ENCODE measurements at places on chromosomes 2 and 18.

- DNase-seq = no peak
Observed at GRCh38 chr2:146978577-146979555, 866.0 kb upstream of the ACVR2A start.

GRCh38 chr2:26099933-26100332 lies 66.0 kb downstream of the RAB10 start:
- no peak for DNase-seq

DNA sequence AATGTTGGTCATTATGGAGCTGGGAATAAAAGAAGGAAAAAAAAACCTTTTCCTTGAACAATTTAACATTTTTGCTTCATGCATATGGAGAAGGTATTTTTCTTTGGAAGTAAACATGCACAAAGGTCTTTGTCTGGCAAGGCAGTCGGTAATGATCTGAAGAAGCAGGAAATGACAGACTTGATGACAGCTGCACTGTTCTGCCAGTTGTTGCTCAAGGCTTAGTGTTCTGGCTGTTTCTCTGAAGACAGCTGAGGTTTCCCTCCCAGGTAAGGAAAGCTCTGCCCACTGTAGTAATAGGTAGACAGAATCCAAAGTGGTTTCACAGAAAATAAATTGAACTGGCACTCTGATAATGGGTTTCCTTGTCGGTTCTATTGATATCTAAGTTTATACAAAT lies 308.4 kb upstream of the GCFC2 start:
- no peak for DNase-seq

GRCh38 chr2:6394276-6394675 lies 471.4 kb downstream of the CMPK2 start:
- DNase-seq = no peak

DNA sequence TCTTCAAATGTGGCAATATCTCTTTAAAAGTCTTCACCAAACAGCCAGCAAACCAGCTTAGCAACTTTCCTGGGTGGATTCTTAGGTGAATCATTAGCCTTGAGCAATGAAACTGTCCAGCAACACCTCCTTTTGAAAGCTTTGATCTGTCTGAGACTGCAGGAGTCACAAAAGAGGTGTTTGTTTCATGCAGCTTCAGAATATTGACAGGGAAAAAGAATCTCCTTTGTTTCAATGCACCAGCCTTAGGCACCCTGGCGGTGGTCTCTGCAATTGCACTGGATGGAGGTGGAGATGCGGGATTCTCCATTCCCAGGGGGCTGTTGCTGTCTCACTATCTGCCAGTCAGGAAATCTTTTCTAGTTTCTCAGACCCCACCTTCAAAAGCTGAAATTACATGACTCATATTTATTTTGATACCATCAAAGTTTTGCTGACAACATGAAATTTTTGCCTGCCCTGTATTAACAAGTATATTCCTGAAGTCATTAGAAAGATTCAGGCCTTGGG lies 76.0 kb upstream of the DSG1 start:
- no peak for DNase-seq

Measured in AML-193 (cell line).